ENCODE measurements at places on chromosomes 11 and 22. TPM values are rescaled to one million over a fixed set of nuclear protein-coding genes. Genes with fewer than 3 reads are reported as not detected.

The HPS5 gene
- total RNA-seq = 33.0 TPM

DNA sequence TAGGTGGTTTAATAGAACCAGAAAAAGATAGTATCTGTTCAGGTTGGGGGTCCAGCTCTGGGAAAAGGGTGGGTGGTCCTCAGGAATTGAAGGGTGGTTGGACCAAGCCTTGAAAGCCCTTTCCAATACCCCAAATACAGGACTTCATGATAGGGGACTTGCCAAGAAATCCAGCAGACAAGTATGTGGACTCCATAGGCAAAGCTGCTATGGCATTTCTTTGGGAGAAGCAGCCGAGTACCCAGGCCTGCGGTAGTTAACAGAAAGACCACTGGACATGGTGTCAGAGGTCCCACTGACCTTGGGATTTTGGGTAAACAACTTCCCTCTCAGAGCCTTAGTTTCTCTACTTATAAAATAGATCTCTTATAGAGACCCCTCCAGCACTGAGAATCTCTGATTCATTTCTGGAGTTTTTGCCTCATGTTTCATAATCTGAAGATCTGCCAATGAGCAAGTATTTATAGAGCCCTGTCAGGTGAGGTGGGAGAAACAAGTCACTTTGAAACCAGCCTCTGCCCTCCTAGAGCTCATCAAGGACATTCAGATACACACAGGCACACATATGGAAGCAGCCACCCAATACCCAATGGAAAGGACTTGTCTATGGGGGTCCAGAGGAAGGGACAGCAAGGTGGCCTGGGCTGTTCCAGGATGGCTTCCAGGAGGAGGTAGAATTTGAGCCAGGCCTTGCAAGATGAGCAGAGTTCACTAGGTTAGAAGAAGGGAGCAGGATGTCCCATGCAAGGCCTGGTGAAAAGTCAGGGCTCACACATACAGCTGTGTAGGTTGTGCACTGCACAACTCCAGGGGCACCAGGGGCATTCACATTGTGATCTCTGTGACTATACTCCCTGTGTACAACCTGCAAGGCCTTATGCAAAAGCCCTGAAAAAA, 31.0 kb upstream of the ACCSL start:
- no peaks in the 10 kb centered on the region for H3K27me3 ChIP-seq
- no peak overlapping the region for H3K4me3 ChIP-seq
- H3K27ac ChIP-seq = peak overlapping the region; percentile 11
- H3K36me3 ChIP-seq = no peaks in the 10 kb centered on the region
- no peak for DNase-seq

- H3K27me3 ChIP-seq = no peaks in the 10 kb centered on the region
- H3K36me3 ChIP-seq = no peaks in the 10 kb centered on the region
- H3K4me3 ChIP-seq = no peak overlapping the region
- no peaks in the 10 kb centered on the region for H3K4me1 ChIP-seq
- H3K27ac ChIP-seq = no peak overlapping the region
Measured at GRCh38 chr11:32395127-32395526, 40.2 kb downstream of the WT1 start.

DNA sequence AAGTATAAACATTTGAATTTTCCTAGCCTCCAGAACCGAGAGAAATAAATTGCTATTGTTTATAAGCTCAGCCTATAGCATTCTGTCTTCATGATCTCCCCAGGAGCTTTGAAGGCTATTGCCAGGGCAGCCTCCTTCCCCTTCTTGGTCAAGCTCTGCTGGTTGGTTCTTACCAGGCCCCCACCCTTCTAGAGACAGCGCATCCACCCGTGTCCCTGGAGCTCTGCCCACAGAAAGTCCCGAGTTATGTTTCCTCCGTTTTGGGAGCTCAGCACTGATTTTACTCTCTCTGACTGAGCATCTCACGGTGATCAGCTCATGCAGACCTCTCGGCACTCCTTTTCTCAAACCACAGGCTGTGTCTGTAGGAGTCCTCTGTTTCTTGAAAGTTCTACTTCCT, 123.8 kb upstream of the SORL1-AS1 start:
- no peak overlapping the region for H3K4me3 ChIP-seq
- H3K27me3 ChIP-seq = no peaks in the 10 kb centered on the region
- peaks cover 30% of the 10 kb centered on the region for H3K4me1 ChIP-seq
- DNase-seq = no peak
- H3K27ac ChIP-seq = peak overlapping the region; percentile 3
- H3K36me3 ChIP-seq = no peaks in the 10 kb centered on the region

GRCh38 chr22:25987948-25988347, 181.3 kb upstream of the SEZ6L start:
- no peaks in the 10 kb centered on the region for H3K4me1 ChIP-seq
- H3K36me3 ChIP-seq = no peaks in the 10 kb centered on the region
- no peak overlapping the region for H3K27ac ChIP-seq
- H3K4me3 ChIP-seq = no peak overlapping the region
